ENCODE measurements at places on chromosomes 5 and 9. TPM values are rescaled to one million over a fixed set of nuclear protein-coding genes. Genes with fewer than 3 reads are reported as not detected.
A peak's percentile ranks its signal among the peaks of the same experiment; 100 is the strongest.

Gene RELL2
- total RNA-seq, result 31.4 TPM

Gene SLC27A4
- total RNA-seq, result 13.6 TPM

Gene SQSTM1
- total RNA-seq, result 196 TPM

Gene NR6A1
- total RNA-seq, result 0.06 TPM

DNA sequence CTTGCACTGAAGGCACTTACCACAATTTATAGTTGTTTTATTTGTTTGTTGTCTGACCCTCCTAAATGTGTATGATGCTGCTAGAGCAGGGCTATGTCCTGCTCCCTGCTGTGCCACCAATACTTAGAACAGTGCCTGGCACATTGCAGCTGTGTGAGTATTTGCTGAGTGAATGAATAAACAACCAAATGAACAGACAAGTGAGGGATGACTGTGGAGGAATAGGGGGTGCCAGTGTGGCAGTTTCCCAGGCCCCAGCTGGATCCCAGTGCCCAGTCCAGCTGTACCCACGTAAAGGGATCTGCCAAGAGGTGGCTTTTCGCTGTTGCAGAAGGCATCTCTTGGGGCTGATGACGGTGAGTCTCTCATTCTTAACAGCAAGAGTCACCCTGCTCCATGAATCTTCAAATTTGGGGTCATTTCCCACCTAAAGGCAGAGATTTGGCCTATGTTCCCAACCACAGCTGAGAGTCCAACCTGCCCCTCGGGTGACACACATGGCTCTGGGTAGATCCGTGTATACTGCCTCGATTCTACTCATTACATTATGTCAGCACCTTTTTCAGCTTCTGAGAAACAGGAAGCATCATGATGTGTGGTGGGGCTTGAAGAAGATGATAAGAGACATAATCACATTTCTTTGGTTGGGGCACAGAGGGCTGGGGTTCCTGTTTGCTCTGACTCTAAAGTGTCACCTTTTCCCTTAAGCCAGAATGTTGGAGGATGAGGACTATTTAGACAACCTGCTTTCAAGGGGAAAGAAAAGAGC lies 14.3 kb downstream of the IL5 start:
- peak; percentile 35 for DNase-seq

DNA sequence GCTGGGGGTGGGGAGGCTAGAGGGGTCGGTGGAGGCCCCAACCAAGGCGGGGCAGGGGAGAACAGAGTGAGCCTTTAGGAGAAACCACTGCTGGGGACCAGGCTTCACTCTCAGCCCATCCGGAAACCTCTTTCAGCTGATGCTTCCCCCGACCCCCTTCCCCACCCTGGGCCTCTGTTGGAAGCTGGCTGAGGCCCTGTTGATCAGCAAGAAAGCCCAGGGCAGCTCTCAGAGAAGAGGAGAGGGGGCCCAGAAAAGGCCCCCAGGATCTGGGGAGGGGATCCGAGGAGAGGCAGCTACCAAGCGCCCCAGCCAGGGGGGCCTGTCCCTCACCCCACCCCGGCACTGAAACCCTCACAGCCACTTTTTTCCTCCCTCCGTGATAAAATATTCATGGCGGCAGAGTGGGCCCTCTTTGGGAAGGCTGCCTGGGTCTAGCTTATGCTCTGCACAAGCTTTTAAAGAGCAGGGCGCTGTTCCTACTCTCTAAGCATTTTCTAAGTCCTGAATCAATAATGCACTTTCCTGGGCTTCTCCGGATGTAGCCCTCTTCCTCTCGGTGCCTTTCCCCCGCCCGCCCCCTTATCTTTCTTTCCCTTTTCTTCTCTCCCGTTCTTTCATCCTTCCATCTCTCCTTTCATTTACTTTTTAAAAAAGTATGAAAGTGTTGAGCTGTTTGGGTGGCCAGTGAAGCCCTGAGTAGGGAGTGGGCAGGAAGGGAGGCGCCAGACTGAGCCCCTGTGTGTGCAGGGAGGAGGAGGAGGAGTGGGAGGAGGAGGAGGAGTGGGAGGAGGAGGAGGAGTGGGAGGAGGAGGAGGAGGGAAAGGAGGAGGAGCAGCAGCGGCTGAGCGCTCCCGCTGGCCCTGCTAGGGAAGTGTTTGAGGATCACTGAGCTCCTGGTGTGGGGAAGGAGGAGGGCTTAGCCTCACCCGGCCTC lies 23.5 kb downstream of the NTNG2 start:
- DNase-seq, result no peak

DNA sequence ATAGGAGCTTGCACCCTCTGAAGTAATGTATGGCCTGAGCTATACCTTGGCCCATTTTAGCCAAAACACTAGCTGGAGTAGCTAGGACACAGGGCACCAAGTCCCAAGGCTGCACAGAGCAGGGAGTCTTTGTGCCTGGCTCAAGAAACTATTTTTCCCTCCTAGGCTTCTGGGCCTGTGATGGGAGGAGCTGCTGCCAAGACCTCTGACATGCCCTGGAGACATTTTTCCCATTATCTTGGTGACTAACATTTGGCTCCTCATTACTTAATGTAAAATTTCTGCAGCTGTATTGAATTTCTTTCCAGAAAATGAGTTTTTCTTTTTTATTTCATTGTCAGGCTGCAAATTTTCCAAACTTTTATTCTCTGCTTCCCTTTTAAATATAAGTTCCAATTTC lies 1099.2 kb downstream of the CDH18 start:
- DNase-seq, result no peak

DNA sequence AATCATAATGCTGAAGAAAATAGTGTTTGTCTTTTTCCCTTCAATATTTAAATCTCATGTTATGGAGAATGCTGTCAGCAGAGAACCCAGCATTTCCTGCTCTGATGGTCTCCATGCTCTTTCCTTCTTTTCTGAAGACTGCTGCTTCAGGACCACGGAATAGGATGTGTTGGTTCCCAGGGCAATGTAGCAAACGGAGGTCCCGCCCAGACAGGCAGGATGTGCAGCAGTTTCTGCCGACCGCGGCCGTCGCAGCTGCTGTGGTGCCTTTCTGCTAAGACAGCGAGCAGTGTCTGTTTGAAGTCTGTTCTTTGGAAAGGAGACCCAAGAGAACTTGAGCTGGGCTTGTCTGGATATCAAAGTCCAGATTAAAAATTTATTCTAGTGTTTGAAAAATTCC lies 654.3 kb downstream of the CCDC171 start:
- peak; percentile 56 for DNase-seq

DNA sequence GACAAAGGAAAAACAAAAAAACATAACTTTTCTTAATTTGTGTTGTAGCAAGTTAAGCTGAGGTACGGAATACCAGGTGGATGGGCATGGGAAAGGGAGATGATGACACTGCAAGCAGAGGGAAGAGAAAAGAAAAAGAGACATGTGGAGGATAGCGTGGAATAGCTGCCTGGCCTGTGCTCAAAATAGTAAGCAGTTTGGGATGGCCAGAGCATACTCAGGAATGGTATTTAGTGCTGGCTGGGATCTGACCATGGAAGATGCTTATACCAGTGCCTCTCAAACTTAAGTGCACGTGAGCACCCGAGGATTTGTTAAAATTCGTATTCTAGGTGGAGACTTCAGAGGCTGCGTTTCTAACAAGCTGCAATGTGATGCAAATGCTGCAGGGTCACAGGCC lies 41.3 kb downstream of the LNPEP start:
- no peak for DNase-seq

GRCh38 chr5:151751091-151751490 lies 7.3 kb downstream of the ATOX1 start:
- DNase-seq, result no peak

DNA sequence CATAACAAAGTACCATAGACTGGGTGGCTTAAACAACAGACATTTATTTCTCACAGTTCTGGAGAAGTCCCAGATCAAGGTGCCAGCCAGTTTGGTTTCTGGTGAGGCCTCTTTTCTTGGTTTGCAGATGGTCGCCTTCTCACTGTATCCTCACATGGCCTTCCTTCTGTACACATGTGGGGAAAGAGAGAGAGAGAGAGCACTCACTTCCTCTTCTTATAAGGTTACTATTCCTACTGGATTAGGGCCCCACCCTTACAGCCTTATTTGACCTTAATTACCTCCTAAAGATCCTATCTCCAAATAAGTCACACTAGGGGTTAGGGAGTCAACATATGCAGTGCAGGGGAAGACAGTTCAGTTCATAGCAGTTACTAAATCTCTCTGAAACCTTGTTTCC lies 205.6 kb upstream of the GDNF start:
- DNase-seq, result no peak

GRCh38 chr9:23638011-23638410 lies 188.0 kb downstream of the ELAVL2 start:
- DNase-seq, result no peak

DNA sequence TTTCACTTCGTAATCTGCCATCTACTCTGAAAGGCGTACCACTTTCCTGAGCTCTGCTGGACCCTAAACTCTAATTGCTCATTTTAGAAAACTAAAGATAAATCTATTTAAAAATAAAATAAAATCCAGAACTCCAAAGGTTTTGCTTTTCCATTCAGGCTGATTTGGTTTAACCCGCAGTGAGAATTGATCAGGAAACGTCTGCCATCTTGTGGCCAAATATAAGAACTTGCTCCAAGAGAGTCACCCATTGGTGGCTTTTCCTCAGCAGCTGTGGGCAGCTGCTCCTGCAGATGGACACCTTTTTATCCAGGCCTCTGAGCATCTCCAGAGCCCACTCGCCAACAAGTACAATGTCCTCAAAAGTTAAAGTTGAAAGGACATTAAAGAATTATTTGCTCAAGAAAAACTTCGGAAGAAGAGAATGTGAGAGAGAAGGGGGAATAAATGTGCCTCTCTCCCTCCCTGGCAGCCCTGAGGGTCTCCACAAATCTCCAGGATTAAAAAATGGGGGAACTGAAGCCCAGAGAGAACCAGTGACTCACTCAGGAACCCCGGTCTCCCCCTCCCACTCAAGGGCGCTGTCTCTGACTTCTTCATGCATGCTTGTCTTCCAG lies 4.1 kb downstream of the SAXO1 start:
- DNase-seq, result no peak

DNA sequence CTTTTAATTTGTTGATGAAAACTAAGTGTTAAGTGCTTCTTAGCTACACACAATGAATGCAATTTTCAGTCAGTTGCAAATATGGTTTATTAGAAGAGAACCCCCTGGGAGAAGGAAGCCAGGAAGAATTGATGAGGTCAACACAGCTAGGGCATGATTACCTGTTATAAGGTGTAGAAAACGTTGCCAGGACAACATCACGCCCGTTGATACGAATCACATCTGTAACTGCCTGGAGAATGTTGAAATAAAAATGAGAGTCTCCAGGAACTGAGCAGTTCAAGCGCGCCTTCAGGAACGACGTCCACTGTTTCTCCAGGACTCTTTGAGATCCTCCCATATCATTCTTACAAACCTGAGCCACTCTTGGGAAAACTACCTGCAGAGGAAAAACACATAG lies 88.0 kb downstream of the SEMA6A start:
- no peak for DNase-seq

DNA sequence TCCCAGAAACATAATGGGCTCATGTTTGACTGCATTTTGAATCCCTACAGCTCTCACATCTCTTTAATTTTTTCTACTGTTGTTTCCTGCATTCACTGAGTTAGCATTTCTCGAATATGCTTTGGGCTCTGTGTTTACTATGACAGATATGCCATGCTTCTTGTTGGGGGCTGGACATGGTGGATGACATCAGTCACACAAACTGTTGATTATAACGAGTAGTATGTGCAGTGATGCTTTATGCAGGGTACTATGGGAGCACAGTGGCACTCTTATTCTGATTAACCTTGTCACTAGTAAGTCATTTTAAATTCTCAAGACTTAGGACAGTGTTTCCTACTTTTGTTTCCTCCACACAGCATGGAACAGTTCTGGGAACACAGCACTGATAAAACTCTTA lies 295.4 kb upstream of the ZNF608 start:
- DNase-seq, result no peak

- DNase-seq, result no peak
Measured at GRCh38 chr5:158609333-158610050, 490.2 kb downstream of the EBF1 start.

DNA sequence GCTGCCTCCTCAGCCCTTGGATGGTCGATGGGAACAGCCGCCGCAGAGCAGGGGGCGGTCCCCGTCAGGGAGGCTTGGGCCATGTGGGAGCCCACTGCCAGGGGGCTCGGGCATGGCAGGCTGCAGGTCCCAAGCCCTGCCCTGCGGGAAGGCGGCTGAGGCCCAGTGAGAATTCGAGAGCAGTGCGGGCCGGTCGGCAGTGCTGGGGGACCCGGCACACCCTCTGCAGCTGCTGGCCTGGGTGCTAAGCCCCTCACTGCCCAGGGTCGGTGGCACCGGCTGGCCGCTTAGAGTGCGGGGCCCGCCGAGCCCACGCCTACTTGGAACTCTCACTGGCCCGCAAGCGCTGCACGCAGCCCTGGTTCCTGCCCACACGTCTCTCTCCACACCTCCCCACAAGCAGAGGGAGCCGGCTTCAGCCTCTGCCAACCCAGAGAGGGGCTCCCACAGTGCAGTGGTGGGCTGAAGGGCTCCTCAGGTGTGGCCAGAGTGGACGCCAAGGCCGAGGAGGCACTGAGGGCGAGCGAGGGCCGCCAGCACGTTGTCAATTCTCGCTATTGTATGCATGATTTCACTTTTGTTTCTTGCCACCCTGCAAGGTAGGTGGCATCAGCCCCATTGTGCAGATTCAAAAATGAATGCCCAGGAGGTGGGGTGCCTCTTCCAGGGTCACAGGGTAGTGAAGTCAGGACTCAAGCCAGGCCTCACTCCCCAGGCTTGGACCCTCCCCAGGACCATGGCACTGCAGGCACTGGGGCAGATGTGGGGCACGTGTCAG lies 48.6 kb downstream of the COL15A1 start:
- no peak for DNase-seq

DNA sequence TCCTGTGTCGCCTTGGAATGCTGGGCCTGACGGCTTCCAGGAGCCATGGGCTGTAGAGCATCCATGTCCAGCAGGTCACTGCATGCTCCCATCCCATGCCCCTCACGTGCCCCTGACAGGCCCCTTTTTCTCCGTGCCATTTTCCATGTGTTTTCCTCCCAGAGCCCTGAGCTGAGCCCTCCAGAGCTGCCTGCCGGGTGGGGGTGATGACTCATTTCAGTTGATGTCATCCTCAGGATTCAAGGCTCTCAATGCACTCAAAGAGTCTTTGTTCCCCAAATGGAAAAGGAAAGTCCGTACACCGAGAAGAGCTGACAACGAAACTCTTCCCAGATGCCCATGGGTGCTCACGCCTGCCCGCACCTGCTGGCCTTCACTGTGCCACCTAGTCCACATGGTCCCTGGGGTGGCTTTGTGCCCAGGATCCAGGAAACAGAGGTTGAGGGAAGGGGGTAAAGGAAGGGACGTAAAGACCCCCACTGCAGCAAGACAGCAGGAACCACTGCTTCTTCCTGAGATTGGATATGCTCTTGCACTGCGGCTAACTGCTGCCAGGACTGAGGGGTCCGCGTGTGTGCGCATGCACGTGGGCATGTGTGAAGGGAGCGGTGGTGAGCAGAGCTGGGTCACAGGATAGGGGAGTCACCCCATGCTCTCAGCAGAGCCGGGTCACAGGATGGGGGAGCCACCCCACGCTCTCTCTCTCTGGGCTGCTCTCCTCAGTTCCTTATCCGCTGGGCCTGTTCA lies 27.6 kb downstream of the COL15A1 start:
- no peak for DNase-seq

DNA sequence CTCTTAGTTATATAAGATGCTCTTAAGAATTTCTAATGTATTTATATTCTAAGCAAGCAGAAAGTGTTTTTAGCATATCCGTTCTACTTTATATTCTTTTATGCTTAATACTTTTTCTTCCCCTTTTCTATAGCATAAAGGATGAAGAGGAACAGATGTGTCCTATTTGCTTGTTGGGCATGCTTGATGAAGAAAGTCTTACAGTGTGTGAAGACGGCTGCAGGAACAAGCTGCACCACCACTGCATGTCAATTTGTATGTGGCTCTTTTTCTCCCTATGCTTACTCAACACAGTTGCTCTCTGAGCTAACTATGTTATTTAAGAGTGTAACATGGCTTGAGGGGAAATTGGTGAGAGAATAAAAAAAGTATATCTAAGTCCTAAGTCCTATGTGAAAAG lies 37.6 kb upstream of the SETD9 start:
- DNase-seq, result no peak
